Common myeloid progenitor, CD34-positive (primary cell): ENCODE measurements at places on chromosomes 7 and 10.

DNA sequence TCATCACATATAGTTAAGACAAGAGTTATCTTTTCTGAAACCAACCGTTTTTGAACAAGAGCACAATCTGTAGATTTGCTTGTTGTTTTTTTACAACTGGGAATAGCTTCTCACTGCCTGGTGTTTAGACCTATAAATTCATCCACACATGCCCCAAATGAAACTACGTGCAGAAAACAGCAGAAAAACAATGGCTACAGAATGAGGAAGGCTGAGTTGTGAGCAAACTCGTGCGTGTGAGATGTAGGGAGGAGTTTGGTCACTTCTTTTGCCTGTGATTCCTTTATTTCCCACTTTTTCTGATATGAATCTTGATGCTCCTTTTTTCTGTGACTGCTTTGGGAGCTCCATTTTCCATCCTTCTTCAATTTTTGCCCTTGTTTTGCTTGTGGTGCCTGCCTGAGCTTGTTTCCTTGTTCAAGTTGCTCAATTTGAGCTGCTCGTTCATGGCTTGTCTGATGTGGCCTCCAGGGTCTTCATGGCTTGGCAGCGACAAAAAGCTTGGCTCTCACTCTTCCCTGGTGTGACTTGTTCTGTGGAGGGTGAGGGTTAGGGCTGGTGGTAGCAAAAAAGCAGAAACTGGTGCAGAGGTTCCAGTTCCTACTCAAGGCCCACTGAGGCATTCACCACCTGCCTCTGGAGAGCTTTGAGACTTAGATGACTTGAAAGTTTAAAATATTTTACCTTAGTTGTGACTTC is 76.9 kb downstream of the ZNF365 start:
- DNase-seq, result no peak

DNA sequence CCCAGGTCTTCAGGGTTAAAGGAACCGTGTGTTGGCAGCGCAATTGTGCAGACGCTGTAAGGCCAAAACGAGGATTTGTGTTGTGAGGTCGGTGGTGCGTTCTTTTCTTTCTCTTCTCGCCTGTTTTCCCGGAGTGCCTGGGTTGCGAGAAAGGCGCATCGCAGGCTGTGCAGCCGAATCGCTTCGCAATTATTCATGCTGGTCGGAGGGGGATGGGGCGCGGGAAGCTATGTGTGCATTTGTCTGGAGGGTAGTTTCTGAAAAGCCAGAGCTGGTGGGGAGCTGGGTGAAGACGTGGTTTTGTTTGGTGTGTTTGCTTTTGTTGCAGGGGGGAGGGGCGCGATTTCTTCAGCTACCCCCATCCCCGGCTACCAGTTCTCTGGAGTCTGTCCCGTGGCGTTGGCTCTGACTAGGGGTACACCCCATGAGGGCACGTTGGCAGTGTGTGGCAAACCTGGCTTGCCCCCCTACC is 2.1 kb downstream of the MXI1 start:
- DNase-seq, result no peak

- DNase-seq, result no peak
These were observed 76.2 kb downstream of the GPR85 start for GRCh38 chr7:113010377-113010776.

GRCh38 chr7:20892776-20893175 is 106.1 kb upstream of the SP8 start:
- DNase-seq, result no peak

GRCh38 chr7:142583446-142583845 is 165.8 kb upstream of the PRSS1 start:
- DNase-seq, result peak; percentile 92

GRCh38 chr10:80373502-80373901 is 16.9 kb downstream of the DYDC2 start:
- no peak for DNase-seq

- no peak for DNase-seq
These were observed 42.8 kb upstream of the RABGEF1 start for GRCh38 chr7:66697449-66698438.

- DNase-seq, result no peak
These were observed at the start of gene GRID1 for GRCh38 chr10:86366033-86366901. GRID1 (minus strand) TSS chr10:86366795.

DNA sequence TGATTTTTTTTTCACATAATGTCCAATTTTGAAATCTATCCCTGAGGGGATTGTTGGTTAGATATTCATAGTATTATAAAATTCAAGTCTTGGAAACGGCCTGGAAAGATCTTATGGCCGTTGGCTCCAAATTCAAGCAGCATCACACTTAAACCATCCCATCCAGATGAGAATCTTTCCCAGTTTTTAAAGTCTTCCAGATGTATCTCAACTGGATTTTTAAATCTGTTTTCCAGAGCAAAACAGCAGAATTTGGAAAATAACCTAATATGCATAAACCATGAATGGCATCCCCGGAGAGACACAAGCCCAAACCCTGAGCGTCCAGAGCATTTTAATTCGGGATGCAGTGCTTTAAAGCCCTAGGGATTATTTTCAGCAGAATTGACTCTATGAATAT is 208.2 kb upstream of the PRKCQ start:
- DNase-seq, result no peak

DNA sequence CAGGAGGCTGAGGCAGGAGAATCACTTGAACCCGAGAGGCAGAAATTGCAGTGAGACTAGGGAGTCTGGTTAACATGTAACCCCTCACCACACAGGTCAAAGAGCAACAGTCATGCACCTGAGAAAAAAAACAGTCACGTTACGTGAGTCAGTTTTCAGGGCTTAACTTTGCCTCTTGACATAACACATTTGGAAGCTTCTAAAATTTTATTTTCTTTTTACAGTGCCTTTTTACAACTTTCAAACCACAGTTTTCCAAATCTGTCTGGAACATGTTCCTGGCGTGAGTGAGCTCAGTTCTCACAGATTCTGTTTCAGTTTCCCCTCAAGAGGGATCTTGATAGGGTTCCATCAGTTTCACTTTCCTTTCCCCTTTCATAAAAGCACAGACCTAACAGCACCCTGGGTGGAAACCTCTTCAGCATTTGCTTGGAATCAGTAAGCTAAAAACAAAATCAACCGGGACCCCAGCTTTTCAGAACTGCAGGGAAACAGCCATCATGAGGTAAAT is 4.4 kb downstream of the IFIT3 start:
- peak; percentile 68 for DNase-seq

GRCh38 chr10:102175415-102175814 is 23.2 kb downstream of the NOLC1 start:
- no peak for DNase-seq

- no peak for DNase-seq
These were observed 20.5 kb upstream of the RHEB start for GRCh38 chr7:151540146-151540545.

DNA sequence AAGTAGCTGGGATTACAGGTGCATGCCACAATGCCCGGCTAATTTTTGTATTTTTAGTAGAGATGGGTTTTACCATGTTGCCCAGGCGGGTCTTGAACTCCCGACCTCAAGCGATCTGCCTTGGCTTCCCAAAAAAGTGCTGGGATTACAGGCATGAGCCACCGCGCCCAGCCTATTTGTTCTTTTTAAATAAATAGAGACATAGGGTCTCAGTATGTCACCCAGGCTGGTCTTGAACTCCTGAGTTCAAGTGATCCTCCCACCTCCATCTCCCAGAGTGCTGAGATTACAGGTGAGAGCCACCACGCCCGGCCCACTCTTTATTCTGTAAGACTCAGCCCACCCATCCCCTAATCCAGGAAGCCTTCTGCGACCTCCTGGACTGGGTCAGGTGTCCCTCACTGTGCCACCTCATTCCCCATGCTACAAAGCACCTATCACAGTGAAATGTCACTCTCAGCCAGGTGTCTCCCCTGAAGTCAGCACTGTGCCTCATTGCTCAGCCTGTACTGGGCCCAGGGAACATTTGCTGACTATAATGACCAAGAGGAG is 2.8 kb downstream of the TMEM120A start:
- no peak for DNase-seq

- no peak for DNase-seq
These were observed 4.6 kb downstream of the OAT start for GRCh38 chr10:124414076-124414475.

GRCh38 chr7:73680501-73680900 is 2.8 kb downstream of the DNAJC30 start:
- no peak for DNase-seq

GRCh38 chr10:125557311-125557710 is 125.7 kb downstream of the TEX36 start:
- DNase-seq, result no peak

DNA sequence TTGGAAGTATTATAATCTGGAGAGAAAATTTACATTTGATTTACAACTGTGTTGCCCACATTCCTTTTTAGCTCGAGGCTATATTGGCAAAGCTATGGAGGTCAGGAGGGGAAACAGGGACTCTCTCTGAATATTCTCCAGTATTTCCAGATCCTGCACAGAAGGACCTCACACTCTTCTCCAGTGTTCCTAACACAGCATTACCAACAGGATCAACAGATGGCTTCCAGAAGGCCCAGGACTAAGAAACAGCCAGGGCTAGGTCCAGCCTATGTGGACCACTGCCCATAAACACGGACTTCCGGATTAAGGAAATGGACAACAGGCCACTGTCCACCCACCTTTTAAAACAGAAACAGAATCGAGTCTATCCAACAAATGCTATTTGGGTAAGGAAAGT is 65.3 kb downstream of the CHCHD3 start:
- no peak for DNase-seq

DNA sequence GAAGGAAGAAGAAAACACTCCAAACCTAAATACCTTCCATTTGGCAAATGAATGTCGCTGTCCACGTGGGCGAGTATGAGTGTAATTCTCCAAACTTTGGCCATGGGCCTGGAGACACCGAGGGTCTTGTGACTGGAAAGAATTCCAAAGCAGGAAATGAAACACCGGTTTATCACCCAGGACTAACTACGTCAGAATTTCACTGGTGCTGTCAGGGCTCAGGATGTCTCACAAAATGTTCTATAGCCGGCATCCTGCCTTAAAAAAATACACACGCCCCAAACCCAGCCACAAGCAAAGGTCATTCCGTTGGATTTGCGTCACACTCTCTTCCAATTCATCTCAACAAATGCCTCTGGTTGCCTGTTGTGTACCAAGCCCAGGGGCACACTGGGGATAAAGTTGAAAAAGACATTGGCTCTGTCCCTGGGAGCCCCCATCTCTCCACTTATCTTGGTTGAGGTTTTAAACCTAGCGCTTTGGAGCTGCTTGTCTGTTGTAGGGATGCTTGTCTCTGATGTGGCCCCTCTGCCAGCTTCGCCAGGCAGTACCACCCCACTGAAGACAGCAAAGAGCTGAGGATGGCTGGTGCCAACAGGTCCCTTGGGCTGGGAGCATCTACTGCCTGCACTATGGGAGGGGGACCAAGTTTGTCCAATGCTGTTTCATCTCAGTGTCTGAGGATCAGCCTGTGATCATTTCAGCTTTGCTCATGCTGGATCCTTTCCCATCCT is 31.2 kb downstream of the GSTO2 start:
- no peak for DNase-seq

GRCh38 chr10:44864051-44864450 is 47.1 kb upstream of the TMEM72 start:
- no peak for DNase-seq

GRCh38 chr10:102455893-102456471 is 4.6 kb upstream of the C10orf95 start:
- DNase-seq, result no peak

GRCh38 chr10:75425291-75426079 is 5.9 kb upstream of the LRMDA start:
- DNase-seq, result no peak

- no peak for DNase-seq
These were observed 349.4 kb downstream of the EXOC4 start for GRCh38 chr7:133602291-133602690.

DNA sequence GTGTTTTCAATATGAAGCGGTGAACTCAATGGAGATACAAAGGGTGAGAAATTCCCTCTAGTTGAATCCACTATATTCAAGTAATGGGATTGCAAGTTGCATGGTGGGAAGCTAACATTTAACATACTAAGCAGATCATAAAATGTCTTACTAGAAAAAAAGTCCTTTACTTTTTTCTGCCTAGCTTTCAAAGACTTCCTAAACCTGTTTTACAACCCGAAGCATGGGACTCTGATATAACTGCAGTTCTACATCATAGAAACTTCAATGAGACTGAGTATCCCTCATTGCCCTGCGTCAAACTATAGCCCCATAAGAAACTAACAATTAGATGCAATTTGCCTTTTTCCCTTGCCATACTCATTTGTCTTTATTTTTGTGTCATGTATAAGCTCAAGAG is 179.9 kb downstream of the RTKN2 start:
- no peak for DNase-seq

DNA sequence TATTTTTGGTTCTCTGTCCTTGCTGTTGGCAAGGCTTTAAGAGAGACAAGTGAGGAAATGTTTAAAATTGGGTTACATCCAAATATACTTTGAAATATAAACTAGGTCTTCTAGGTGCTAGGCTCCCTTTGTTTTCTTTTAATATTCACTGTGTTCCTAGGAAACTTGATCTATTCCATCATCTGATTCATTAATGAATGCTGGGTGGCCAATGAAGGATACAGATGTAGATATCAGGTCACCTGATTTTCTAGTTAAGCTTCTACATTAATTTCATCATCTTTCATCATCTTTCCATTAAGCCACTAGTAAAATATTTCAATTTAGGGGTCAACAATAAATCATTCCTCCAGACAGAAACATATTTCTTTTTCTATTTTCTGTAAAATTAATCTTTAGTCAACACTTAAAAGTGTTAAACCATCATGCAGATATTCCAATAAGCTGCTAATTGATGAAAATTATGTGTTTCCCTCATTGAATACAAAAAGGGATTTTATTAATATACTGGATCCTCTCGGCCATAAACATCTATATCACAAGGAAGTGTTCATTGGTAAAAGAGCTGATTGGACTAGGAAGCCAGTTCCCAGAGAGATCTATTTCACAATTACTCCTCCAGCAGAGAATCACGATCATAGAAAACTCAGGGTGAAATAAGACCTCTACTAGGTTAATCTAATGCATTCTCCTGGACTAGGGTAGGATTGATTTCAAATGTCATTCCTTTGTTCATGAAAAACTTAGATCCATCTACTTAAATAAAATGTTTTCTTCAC is 14.7 kb downstream of the HGF start:
- no peak for DNase-seq

DNA sequence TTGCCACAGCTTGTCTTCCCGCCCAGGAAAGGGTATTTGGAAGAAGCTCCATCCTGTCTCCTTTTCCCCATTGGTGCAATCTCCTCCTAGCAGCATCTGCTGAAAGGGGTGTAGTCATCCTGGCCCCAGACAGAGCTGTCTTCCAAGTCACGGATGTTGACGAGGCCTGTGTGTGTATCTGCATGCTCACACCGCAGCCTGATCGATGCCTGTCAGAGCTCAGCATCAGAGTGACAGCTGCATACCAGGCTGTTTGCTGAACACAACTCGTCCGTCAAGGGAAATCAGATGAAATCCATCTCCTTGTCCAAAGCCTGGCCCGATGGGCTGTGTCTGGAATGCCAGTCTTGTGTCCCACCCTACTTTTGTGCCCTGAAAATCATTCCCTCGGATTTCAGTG is 21.2 kb upstream of the LRRC4 start:
- DNase-seq, result no peak
